Brain (organoid and tissue), 16 donors: ENCODE measurements at places on chromosomes 3 and 15. TPM values are rescaled to one million over a fixed set of nuclear protein-coding genes. Genes with fewer than 3 reads are reported as not detected.
A peak's percentile ranks its signal among the peaks of the same experiment; 100 is the strongest.

MYLK gene
- polyA plus RNA-seq = 24.3 TPM

CPLX3 gene
- polyA plus RNA-seq = 2.1 TPM

- no peak for DNase-seq
Measured at GRCh38 chr3:71692139-71692538, 33.1 kb downstream of the EIF4E3 start.

- no peak for DNase-seq
Measured at GRCh38 chr3:195034101-195034500, 236.9 kb downstream of the XXYLT1 start.

- DNase-seq = no peak
Measured at GRCh38 chr3:52119826-52120225, 34.4 kb downstream of the POC1A start.

DNA sequence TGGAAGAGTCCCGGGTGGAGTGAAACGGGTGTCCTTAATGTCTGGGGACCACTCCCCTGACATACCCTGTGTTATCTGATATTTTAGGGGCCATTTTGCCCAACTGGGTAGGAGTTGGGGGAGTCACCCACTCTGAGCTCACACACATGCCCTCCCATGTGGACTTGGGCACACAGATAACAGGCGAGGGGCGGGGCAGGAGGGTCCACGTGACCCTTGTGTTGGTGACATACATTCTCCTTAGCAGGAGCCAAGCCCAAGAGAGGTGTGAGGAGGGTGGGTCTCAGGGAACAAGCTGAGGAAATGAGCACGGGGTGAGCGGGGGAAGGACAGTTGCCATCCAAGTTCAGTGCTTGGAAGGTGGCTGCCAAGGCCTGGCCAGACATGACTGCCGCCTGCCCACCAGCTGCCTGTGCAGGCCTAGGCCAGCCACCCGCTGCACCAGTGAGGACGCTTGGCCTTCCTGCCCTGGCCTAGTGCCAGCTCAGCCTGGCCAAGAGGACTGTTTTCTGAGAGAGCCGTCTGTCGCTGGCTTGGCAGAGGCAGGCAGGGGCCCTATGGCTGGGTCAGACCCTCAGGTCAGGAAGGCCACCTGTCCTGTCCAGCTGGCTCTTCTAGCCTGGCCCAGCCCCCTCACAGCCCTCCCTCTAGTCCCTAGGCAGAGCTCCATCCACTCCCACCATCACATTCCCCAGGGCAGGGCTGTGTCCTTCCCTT lies 31.3 kb upstream of the TMEM115 start:
- DNase-seq = no peak

- no peak for DNase-seq
Measured at GRCh38 chr3:190564175-190564574, 50.3 kb downstream of the IL1RAP start.

DNA sequence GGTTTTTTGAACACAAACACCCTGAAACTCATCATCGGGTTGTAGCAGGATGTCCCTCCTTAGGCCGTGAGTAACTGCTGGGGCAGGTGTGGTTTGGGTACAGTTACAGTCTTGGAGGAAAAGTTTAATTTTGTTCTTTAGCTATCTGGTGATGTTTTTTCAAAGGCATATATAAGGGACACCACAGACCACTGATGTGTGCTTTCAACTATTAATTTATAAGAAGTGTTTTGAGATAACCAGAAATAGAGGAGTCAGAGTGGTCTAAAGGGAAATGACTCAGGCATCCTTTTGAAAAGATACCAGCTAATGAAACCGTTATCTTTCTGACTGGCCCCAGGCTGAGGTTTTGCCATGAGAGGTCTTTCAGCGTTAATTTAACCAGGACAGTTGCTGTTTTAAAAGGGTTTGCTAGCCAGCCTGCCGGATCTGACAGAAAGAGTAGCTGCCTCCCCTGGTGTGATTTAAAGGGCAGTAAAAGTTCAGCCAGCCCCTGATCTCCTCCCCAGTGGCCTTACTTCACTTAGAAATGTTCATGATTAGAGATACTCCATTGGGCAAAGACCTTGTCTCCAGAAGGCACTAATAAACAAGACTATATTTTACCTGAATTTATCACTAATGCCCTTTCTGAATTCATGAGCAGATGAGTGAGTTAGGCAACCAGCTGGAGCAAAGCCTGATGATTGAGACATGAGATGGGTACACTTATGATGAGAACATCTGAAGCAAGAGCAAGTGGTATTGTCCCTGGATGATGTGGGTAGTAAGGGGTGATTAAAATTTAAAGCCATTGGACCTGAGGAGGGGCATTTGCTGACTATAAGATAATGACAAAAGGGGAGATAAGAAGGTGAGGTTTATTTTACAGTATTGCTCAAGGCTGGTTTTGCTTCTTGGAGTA lies 482.5 kb upstream of the TBL1XR1 start:
- no peak for DNase-seq

- DNase-seq = peak; percentile 51
Measured at GRCh38 chr15:76274226-76274625, 37.0 kb downstream of the ETFA start.

GRCh38 chr3:80190051-80190450 lies 422.3 kb upstream of the ROBO1 start:
- DNase-seq = peak; percentile 18

- no peak for DNase-seq
Measured at GRCh38 chr3:27554706-27555105, 70.5 kb upstream of the SLC4A7 start.

DNA sequence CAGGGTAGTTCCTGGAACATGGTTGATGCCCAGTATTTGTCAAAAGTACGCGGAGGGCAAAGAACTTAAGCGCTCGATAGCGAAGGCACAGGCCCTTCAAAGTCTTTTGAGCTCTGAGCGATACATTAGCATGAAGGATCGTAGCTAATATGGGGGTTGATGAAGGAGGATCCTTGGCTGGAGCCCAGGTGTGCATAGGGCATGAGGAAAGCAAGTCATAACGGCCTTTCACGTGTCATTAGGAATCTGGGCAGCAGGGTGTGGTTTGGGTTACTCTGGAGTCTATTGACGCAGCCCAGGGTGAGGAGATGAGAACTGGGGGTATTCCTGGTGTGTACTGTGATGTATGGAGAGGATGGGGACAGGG lies 31.7 kb downstream of the SPINK8 start:
- no peak for DNase-seq

TMEM212 gene
- not detected for polyA plus RNA-seq

- DNase-seq = no peak
Measured at GRCh38 chr15:52006702-52007340, 12.2 kb upstream of the MAPK6 start.

GRCh38 chr3:146529021-146529420 lies 15.4 kb downstream of the PLSCR1 start:
- DNase-seq = no peak

DNA sequence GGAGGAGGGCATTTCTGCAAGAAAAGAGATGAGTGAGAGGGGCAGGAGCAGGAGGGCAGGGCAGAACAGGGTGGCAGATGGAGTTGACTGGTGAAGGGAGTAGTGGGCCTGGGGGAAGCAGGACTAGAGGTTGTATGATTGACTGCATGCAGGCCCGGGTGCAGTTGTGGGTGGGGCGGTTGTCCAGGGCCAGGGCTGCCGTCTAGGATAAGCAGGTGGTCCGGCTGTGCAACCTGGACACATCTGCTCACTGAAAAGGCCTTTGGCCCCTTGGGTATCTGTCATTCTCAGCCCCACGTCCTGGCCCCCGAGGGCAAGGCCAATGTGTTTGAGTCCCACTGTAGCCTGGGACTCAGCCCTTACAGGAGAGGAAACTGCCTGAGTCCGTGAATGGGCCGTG lies 25.4 kb downstream of the ALS2CL start:
- no peak for DNase-seq

ARL14 gene
- polyA plus RNA-seq = not detected

SNRPA1 gene
- polyA plus RNA-seq = 46.6 TPM

PPP2R3A gene
- polyA plus RNA-seq = 3.6 TPM

CMTM8 gene
- polyA plus RNA-seq = 4.2 TPM

GPR87 gene
- polyA plus RNA-seq = not detected

- no peak for DNase-seq
Measured at GRCh38 chr3:55549177-55549576, 62.1 kb upstream of the WNT5A start.

- no peak for DNase-seq
Measured at GRCh38 chr3:73280746-73281145, 219.3 kb downstream of the EBLN2 start.

LRRC2 gene
- 0.27 TPM for polyA plus RNA-seq

RBPMS2 gene
- 4.5 TPM for polyA plus RNA-seq

GRCh38 chr3:136626493-136626892 lies 125.7 kb downstream of the STAG1 start:
- no peak for DNase-seq

ARNT2 gene
- 65.6 TPM for polyA plus RNA-seq

GRCh38 chr15:85589851-85590250 lies 204.9 kb downstream of the KLHL25 start:
- no peak for DNase-seq

DNA sequence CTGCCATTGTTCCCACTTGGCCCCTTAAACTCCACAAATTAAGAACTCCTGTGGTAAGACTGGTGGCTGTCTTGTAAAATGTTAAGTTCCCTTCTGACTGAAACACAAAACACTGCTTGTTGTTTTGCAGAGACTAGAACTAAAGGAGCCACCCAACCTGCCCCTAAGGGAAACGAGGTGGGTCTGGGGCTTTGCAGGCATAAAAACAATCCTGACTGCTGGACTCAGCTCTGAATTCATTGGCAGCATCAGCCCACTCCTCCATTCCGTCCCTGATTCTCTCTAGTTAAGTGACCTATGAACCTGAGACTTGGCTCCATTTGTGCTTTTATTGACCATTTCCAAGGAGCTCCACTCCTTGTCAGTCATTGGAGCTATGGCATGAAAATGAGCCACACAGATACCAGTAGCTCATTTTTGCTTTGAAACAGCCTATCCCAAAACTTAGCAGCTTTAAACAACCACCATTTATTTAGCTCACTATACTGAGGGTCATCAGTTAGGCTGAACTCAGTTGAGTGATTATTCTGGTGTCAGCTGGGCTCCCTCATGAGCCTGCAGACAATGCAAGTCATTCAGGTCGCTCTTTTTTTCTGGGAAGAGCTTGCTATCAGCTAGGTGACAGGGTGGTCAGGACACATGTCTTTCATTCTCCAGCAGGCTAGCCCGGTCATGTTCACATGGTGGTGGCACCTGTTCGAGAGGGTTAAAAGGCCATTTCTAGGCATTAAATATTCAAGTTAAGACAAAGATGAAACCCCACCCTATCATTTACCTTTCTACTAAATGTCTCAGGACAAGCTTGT lies 175.1 kb upstream of the CTNNB1 start:
- no peak for DNase-seq

DNA sequence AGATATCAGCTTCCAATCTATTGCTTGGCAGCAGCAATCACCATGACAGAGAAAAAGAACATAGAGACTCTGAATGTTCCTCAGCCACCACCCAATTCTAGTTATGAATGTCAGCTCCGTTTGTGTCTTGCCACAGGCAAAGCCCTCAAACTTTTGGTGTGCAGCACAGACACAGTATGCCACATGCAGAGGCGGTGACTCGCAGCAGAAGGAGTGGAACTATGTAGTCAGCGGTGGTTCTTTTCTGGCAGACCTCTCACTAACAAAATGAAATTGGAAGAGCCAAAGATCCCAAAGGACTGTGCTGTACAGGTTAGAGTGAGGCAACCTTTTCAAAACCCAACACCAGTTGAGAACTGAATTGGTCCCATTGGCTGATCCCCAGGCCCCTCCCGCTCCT lies 220.9 kb downstream of the SLC9A9 start:
- DNase-seq = no peak

ZMYND10 gene
- 18.3 TPM for polyA plus RNA-seq
